ENCODE measurements at places on chromosomes 6 and 20.

DNA sequence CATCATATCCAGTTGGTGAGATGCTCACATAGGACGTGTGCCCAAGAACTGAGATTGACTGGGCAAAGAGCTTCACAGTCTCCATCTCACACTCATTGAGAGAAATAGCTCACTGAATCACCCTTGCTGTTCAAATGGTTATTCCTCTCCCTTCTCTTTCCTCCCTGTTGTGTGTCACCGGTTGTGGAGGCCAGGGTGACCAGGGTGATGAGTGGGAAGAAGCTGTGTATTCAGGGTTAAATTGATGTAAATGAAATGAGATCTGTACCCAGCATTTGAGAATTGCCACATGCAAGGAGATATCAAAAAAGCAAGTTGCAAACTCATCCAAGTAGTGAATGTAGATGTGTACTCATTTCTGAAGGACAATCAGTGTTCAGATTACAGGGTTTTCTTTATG lies 36.6 kb upstream of the VAPB start:
- peak; percentile 76 for DNase-seq

DNA sequence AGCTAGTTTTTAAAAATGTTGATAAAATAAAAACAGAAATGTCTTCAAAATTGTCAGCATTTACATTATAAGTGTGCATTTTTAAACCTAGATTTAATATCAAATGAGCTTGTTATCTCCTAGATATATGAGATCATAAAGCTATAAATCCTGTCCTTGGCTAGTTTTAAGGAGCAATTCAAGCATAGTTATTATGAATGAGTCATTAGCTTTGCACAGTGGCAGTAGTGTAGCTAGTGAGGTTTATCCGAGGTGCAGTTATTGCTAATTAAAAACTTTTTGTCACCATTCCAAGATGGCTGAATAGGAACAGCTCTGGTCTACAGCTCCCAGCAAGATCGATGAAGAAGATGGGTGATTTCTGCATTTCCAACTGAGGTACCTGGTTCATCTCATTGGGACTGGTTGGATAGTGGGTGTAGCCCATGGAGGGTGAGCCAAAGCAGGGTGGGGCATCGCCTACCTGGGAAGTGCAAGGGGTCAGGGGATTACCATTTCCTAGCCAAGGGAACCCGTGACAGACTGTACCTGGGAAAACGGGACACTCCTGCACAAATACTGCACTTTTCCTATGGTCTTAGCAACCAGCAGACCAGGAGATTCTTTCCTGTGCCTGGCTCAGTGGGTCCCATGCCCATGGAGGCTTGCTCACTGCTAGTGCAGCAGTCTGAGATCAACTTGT lies 108.8 kb upstream of the SYNCRIP start:
- DNase-seq = no peak

DNA sequence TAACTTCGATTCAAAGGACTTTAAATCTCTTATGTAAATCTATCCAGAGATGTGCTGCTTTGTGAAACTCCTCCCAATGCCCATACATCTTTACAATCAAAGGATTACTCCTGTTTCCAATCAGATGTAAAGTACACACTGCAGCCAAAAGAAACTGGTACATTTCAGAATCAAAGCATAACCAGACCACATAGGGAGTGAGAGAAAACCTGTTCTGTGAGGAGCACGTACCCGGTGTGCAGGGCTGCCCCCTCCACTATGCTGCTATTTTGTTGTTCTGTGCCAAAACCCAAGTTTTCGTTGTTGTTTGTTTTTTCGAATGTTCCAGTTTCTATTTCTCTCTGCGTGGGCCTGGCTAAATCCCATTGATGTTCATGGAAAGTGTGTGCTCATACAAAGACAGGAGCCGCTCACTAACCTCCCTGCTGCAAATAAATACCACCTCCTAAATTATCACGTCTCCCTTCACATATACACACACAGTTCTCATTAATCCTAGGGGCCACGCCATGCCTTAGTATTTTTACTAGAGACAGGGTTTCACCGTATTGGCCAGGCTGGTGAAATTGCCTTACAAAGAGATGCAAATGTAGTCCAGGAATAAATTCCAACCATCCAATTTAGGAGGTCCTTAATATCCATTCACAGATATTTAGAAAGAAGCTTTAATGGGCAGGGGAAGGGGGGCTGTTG lies 52.9 kb downstream of the ATP9A start:
- DNase-seq = no peak

DNA sequence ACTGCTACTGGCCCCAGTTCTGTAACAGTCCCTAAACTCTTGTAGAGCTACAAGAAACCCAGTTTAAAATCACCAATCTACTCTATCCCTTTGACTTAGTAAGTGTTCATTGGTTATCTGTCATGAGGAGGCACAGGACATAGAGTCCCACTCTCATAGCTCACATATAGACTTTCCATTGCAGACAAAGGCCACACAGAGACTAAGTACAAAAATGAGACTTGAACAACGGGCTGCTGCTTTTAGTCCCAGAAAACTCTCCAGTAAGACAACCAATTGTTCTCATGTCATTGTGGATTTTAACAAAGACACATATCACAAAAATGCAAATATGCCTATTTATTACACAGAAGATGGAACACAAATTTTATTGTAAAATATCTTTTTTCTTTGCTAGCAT lies 197.4 kb downstream of the PTPRK start:
- DNase-seq = no peak

DNA sequence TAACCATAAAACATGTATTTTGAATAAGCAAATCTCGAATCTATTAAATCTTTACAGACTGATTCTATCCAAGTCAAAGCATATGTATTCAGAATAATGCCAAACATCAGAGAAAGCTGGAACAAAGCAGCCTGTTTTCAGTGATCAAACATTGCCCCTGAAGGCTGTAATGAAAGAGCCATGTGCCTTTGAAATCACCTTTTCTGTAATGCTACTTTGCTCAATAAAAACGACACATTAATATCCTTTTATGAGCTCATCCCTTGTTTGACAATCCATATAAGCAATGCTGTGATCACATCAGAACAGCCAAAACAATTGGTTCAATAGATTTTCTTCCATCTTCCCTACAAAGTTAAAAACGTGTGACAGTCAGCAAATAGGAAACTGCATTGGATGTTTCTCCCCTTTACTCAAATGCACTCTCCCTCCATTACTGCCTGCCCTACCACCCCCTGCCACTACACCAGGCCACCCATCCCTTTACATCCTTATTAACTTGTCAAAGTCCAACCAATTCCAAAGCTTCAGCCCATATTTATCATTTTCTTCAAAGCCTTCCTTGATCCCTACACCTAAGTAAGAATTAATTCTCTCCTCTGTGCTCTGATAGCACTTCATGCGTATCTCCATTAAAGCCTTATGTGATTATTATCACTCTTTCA lies 42.0 kb downstream of the THEMIS start:
- DNase-seq = no peak

DNA sequence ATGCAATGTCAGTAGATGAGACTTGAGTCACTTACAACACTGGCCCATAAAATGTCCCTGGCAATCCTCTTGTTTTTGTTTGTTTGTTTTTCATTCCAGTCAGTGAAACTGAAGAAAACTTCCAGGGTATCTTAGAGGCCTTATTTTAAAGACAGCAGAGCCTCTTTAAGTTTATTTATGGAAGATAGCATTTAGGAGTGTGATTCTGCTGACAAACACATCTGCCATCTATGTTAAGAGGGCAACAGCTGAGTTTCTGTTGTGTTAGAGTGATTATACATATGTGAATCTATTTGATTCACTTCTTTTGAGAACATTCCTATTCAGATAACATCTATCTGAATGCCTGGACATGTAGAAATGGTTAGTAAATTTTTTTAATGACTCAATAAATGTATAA lies 812.6 kb downstream of the TENT5A start:
- no peak for DNase-seq

- DNase-seq = peak; percentile 84
Measured at GRCh38 chr20:44215125-44215524, 4.6 kb upstream of the OSER1 start.

DNA sequence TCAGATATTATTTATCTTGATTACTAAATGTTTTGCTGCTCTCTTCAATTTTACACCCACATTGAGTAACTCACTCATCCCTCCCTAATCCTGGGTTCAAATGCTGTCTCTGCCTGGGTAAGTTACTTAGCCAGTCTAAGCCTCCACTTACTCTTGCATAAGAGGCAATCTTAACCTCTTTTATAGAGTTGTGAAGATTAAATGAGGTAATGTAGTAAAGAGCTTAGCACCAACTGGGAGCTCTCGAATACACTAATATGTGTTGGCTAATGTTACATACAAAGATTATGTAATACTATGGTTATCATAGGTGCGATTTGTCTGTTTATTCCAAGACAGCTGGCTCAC lies 134.4 kb upstream of the STMND1 start:
- no peak for DNase-seq

- no peak for DNase-seq
Measured at GRCh38 chr20:4848041-4848440, 126.3 kb downstream of the PRND start.

DNA sequence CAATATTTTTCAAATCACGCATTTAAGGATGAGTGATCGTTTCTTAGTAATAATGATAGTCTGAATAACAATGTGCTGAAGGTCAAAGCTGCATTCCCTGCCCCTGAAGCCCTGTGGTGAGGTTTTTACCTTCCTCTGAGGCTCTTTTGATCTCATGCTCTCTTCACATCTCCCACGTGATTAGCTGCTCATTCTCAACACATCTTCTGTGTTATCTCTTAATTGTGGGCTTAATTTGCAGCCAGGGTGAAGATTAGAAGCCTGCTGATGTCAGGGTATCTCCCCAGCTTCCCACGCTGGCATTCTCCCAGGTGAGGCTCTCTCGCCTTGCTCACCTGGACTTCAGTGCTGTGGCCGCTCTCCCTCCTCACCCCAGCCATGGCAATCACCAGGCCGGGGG lies 109.7 kb upstream of the FOXQ1 start:
- no peak for DNase-seq

- peak; percentile 59 for DNase-seq
Measured at GRCh38 chr20:36574366-36575135, 1.2 kb downstream of the TGIF2 start.

- no peak for DNase-seq
Measured at GRCh38 chr6:138897031-138897430, 91.0 kb downstream of the REPS1 start.

GRCh38 chr20:57698116-57698866 lies 11.5 kb downstream of the PMEPA1 start:
- DNase-seq = peak; percentile 89

GRCh38 chr20:57589728-57590484 lies 29.0 kb downstream of the PCK1 start:
- no peak for DNase-seq

GRCh38 chr6:53042112-53042511 lies 23.1 kb upstream of the FBXO9 start:
- no peak for DNase-seq

DNA sequence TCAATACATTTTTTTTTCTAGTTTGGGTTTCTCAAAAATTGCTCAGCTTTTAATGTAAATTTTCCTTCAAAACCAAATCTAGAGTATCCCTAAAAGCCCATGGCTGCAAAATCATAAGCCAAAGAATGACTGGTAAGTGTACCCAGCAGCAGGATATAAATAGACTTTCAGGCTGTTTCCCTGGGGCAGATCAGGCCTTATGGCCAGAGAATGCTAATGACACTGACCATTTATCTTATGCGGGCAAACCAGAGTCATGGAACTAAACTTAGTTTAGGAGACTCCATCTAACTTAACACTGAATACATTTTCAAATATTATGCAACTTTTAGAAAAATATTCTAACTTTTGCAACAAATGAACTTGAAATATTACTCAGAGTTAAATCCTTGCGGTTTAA lies 7.4 kb downstream of the OSER1 start:
- no peak for DNase-seq

GRCh38 chr6:34204693-34205092 lies 32.0 kb upstream of the HMGA1 start:
- DNase-seq = no peak

- DNase-seq = no peak
Measured at GRCh38 chr6:70375882-70376281, 37.4 kb upstream of the FAM135A start.

DNA sequence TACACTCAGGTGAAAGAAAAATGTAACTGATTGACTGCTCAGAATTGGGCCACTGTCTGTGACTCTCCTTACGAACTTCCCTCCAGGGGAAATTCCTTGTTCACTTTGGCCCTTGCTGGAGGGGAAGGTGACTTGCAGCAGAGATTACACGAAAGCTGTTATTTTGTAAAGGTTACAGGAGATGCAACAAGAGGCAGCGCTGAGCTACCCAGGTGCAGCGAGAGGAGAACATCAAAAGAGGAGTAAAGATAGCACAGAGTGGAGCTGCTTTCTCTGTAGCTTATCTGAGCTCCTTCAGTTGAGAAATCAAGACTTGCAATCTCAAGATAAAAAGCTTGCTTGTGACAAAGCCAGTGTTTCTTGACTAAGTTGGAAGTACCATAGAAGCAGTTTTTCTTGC lies 144.6 kb downstream of the ARHGAP18 start:
- no peak for DNase-seq

- no peak for DNase-seq
Measured at GRCh38 chr20:45461225-45461624, 8.3 kb upstream of the WFDC2 start.

- DNase-seq = peak; percentile 13
Measured at GRCh38 chr6:149716181-149716963, 1.5 kb downstream of the LATS1 start.

GRCh38 chr20:37342231-37343177 lies 3.4 kb upstream of the SRC start:
- DNase-seq = no peak

DNA sequence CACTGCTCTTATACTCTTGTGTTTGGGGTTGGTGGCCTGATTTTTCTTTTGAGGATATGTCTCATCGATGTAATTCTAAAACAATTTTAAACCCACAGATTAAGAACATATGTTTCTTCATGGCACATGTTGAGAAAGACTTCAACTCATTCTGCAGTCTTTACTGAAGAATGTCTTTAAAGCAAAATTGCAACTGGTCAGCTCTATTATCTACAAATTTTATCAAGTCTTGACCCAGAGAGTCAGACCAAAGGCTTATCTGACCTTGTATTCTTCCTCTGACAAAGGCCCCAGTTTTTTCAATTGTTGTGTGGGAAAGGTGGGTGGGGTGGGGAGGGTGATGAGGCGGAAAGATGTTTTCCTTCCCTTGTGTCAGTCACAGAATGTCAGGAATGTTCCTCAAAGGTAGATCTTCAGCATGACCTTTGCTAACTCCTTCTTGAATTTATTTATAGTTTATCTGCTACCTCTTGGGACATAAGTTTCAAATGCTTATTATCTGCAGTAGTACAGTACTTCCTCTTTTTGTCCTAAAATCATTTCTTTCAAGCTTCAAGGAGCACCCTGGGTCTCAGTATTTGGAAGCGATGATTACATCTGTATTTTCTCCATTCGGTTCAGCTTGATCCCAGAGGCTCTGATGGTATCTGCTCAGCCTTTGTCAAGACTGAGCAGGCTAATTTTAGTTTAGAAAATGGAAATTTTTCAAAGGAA lies 63.2 kb upstream of the TIAM2 start:
- no peak for DNase-seq

GRCh38 chr6:160995271-160995670 lies 3.7 kb downstream of the MAP3K4 start:
- DNase-seq = no peak

GRCh38 chr6:81950877-81951276 lies 198.4 kb upstream of the TENT5A start:
- no peak for DNase-seq
